Sigmoid colon (tissue), 7 donors: ENCODE measurements at places on chromosomes 5 and 9. TPM values are rescaled to one million over a fixed set of nuclear protein-coding genes. Genes with fewer than 3 reads are reported as not detected.

Gene TMEM250
- total RNA-seq, result 23.7 TPM

Gene PFN3
- total RNA-seq, result not detected

Gene DMRT3
- total RNA-seq, result not detected

Gene GBGT1
- 31.1 TPM for total RNA-seq

Gene NIPAL4
- 4.8 TPM for total RNA-seq

Gene TXN
- 108 TPM for total RNA-seq

Gene IRGM
- total RNA-seq, result not detected

Gene RNF183
- total RNA-seq, result not detected

Gene PCDHGA10
- total RNA-seq, result 11.5 TPM

Gene MEIKIN
- not detected for total RNA-seq

Gene COL27A1
- 4.3 TPM for total RNA-seq

Gene FAM114A2
- total RNA-seq, result 23.9 TPM

Gene CDH9
- total RNA-seq, result not detected

Gene PRR16
- 5.8 TPM for total RNA-seq

Gene NTNG2
- 0.28 TPM for total RNA-seq

Gene MRPL22
- 40.0 TPM for total RNA-seq

Gene ZNF454
- total RNA-seq, result 3.9 TPM
